Amniotic stem cell (primary cell): ENCODE measurements at places on chromosomes 1 and 21.

DNA sequence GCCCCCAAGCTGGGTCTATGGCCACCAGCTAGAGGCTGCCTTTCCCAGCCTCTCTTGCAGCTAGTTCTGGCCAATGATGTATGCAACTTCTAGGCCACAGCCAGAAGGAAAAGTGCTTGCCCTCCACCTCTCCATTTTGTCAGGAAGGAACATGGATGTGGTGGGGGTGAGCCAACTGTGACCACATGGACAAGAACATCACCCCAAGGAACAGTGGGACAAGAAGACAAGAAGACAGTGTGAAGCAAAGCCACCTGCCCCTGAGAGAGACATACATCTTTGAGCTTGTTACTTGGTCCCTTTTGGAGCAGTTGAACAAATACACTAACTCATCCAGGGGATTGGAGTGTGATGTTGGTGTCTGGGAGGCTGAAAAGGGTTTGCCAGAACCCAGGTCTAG, 105.8 kb upstream of the EDN2 start:
- no peak for DNase-seq

GRCh38 chr1:59046134-59046533, 250.8 kb upstream of the FGGY start:
- DNase-seq, result peak; percentile 35

- no peak for DNase-seq
These were observed 78.7 kb downstream of the ACTL8 start for GRCh38 chr1:17833661-17834501.

GRCh38 chr21:26307640-26308039, 137.1 kb upstream of the APP start:
- no peak for DNase-seq

GRCh38 chr1:42153624-42154023, 414 bp downstream of the GUCA2B start:
- DNase-seq, result no peak

DNA sequence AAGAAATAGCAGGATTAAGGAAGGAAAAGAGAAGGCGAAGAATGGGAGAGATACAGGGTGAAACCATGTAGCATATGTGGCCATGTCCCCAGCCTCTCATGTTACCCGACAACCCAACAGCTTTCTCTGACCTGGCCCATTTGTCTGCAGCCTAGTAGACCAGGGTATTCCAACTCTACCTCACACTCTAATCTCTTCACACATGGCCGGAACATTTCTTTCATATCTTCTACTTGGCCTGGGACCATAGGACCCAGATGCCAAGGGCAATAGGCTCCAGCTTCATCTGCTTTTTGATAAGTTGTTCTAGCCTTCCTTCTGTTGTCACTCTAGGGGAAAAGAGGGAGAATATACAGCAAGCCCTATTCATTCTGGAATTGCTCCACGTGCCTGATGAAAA, 95.0 kb upstream of the DPT start:
- DNase-seq, result no peak

DNA sequence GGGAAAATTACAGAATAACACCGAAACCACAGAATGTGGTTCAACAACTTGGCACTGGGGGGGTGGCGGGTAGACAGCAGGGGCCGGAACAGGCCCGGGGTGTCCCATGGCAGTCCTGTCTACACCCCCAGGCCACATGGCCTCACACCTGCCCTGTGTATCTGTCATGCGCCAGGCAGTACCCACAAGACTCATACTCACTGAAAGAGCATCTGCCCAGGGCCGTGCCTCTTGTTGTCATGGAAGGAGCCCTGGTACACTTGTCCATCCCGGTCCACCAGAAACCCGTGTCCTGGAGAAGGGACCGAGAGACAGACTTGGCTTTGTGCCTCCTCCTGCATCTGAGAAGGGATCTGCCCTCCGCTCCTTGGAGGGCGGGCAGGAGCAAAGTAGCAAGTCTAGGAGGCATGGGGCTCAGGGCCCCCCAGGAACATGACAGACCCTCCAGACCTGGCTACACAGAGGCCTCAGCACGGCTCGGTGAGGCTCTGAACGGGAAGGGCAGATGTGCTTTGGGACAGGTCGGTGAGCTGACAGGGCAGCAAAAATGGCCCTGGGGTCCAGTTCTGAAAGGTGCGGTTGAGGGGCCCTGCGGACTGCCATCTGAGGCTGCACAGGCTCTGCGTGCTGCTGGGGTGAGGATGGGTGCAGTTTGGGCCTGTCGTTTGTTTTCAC, 5.6 kb downstream of the MORN1 start:
- DNase-seq, result no peak

GRCh38 chr1:235416662-235417049, 49.4 kb downstream of the TBCE start:
- no peak for DNase-seq

- no peak for DNase-seq
These were observed 13.4 kb upstream of the MX2 start for GRCh38 chr21:41348434-41348833.

GRCh38 chr1:102566182-102566581, 542.1 kb downstream of the COL11A1 start:
- DNase-seq, result no peak

- no peak for DNase-seq
These were observed 40.2 kb upstream of the IFFO2 start for GRCh38 chr1:18996548-18997177.

- DNase-seq, result no peak
These were observed 14.1 kb downstream of the PKN2 start for GRCh38 chr1:88698140-88698539.

DNA sequence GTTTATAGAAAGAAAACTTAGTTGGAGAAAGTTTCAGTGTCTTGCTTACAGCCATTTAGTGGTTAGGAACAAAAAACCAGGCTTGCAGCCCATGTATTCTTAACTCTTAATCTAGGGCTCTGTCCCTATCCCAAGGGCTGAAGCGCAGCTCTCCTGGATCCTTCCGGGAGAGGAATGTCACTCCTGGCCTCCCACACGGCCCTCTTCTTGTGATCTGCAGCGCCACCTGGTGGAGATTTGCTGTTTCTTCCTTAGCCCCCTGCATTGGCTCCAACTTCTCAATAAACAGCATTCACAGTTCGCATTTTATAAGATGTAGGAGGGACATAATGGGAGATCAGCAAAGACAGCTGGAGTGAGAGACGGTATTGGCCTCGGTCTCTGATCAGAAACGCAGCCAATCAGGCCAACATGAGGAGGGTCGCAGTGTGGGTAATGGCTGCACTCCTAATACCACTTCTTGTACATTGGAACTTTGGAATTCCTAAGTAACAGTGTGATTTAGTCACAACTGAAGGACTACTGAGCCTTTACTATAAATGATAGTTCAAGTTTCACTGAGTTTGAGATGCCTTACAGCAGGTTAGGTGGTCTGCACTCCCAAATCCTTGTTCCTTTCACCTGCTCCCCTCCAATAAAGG, 283.4 kb downstream of the ASTN1 start:
- peak; percentile 15 for DNase-seq

DNA sequence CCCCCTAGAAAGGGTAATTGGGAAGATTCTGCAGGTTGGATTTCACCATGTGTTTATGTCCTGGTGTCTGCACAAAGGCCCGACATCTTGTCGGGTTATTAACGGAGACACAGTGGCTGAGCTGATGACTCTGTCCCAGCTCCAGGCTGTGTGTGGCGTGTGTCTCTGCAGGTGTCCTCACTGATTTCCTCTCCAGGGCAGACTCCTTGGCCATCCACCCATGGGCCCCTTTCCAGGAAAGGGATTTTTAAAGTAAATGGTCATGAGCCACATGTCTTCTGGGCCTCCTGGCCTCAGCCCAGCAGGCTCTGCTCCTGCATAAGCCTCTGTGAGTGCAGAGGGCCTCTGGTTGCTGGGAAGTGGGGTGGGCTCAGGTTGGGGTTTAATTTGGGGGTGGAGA, 418.7 kb upstream of the VAMP3 start:
- no peak for DNase-seq

DNA sequence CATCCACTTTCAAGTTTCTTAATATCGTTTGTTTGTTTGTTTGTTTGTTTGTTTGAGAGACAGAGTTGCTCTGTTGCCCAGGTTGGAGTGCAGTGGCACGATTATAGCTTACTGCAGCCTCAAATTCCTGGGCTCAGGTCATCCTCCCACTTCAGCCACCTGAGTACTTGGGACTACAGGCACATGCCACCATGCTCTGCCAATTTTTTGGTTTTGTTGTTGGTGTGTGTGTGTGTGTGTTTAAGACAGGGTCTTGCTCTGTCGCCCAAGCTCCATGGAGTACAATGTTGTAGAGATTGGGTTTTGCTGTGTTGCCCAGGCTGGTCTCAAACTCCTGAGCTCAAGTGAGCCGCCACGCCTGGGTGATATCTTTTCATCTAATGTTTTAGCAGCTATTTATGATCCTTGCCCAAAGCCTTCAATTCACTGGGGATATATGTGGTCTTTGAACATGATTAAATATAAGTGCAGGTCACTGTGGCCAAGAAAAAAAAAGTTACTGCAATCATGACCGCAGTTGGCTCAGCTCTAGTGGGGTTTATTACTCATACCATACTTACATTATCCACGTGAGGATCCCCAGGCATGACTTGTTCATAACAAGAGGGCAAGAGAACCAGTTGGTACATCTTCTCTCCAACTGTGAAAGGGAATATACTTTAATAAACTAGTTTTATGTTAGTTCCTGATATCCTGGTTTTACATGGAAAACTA, 8.0 kb downstream of the RRP1B start:
- no peak for DNase-seq

- no peak for DNase-seq
These were observed 10.6 kb downstream of the CD160 start for GRCh38 chr1:145729666-145730436.

DNA sequence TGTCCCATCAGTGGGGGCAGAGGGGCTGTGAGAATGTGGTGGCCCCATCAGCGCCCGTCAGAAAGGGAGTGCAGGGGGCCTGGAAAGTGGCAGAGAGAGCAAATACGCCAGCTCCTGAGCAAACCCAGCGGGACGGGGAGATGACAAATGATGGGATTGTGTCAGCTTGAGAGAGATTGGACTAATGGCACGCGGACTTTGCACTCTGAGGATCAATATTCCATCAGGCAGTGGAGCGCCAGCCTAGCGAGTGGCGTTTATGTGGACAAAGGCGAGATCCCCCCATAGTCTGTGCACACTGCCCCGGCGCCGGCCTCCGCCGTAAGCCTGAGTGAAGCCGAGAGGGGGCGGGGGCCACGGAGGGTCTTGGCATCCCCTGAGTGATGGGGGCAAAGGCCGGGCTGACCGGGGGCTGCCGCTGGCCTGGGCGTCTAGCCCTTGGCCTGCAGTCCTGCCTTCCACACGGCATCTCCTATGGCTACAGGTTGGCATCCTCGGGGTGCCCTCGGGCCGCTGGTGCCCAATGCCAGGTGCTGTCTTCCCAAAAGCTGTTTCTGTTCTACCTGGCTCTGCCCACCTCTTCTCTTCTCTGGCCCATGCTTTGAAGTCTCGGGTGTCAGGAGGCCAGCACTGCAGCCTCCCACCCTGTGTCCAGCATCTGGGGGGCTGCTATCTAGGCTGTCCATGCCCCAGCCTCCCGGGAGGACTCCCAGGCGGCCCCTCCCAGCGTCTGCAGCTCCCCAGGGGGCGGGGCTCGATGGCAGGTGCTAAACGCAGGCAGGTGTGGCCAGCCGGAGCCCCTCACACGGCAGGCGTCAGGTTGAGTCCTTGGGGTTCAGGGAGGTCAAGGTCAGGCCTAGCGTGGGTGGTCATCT, 46.5 kb downstream of the PRDM16 start:
- DNase-seq, result no peak

- no peak for DNase-seq
These were observed 48.9 kb downstream of the YARS1 start for GRCh38 chr1:32768110-32768850.

DNA sequence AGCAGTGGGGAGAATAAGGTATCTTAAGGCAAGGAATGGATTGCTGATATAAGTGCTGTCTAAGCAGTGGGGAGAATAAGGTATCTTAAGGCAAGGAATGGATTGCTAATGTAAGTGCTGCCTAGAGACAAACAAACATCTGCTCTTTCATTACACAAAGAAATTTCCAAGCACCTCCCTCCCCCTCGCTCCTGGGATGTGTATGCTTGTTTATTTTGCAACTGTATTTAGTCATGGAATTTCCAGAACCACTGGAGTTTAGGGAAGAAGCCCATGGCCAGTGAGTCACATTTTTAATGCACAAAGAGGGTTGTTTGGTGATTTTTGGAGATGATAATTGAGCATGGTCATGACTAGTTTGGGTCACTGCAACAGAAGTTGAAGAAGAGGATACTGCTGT, 21.5 kb downstream of the PDPN start:
- no peak for DNase-seq

- DNase-seq, result no peak
These were observed 125.2 kb downstream of the PCBP3 start for GRCh38 chr21:45768740-45769048.
